ENCODE measurements at places on chromosomes 13 and 19. TPM values are rescaled to one million over a fixed set of nuclear protein-coding genes. Genes with fewer than 3 reads are reported as not detected.

ZNF813 gene
- 7.7 TPM for total RNA-seq

WDR88 gene
- total RNA-seq, result not detected

FCGBP gene
- total RNA-seq, result 31.2 TPM

C19orf85 gene
- total RNA-seq, result not detected

PRRG2 gene
- total RNA-seq, result 6.0 TPM

BCL3 gene
- total RNA-seq, result 6.3 TPM
